ENCODE measurements at places on chromosomes 5 and 9. TPM values are rescaled to one million over a fixed set of nuclear protein-coding genes. Genes with fewer than 3 reads are reported as not detected.

DNA sequence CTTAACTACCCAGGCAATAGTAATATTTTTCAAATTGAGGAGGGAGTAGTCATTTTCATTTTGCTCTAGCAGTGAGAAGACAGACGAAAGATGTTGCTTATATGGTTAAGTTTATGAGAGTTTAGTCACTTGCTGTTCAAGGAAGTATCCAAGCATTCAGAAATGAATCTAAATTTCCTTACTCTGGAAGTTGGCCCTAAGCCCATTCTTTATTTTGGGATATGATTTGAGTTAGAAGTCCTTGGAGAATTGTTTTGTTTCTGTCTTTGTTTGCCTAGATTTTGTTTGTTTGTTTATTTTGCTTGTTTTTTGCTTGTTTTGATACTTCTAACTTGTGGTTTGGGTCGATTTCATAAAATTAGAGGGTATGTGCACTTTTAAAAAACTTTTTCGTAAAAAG, 146.4 kb upstream of the FGF10 start:
- no peaks in the 10 kb centered on the region for H3K4me1 ChIP-seq
- no peaks in the 10 kb centered on the region for H3K36me3 ChIP-seq
- no peak for DNase-seq
- H3K4me3 ChIP-seq: no peak overlapping the region
- H3K27me3 ChIP-seq: no peaks in the 10 kb centered on the region

- peaks cover 55% of the 10 kb centered on the region for H3K36me3 ChIP-seq
- no peak overlapping the region for H3K4me3 ChIP-seq
- no peaks in the 10 kb centered on the region for H3K4me1 ChIP-seq
- DNase-seq: peak; percentile 41
- no peaks in the 10 kb centered on the region for H3K27me3 ChIP-seq
- peak overlapping the region; percentile 78 for H3K27ac ChIP-seq
Measured at GRCh38 chr9:131627648-131628458, 82.5 kb downstream of the PRRT1B start.

- H3K4me1 ChIP-seq: no peaks in the 10 kb centered on the region
- H3K36me3 ChIP-seq: no peaks in the 10 kb centered on the region
- H3K27ac ChIP-seq: no peak overlapping the region
- H3K4me3 ChIP-seq: no peak overlapping the region
- no peak for DNase-seq
Measured at GRCh38 chr9:9804109-9804508, 808.7 kb downstream of the PTPRD start.

- no peaks in the 10 kb centered on the region for H3K4me1 ChIP-seq
- no peak overlapping the region for H3K4me3 ChIP-seq
- DNase-seq: no peak
- H3K27ac ChIP-seq: no peak overlapping the region
- H3K27me3 ChIP-seq: no peaks in the 10 kb centered on the region
Measured at GRCh38 chr9:9615086-9615485, 997.7 kb downstream of the PTPRD start.

DNA sequence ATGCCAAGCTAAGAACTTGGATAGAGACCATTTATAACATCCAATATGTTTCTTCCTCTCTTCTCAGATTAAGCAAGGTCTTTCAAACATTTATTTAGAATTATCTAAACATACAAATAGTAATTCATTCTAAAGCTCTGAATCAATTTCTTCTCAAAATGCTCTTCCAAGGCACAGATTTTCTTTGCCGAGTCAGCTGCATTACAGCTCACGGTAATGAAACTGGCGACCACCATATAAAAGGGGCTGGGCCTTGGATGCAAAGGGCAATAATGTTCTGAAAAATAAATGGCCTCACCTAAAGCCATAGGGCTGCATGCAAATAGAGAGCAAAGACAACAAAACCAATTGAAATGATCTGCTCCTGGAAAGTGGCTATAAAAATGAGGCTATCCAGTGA, 63.8 kb downstream of the MED27 start:
- H3K4me1 ChIP-seq: no peaks in the 10 kb centered on the region
- no peak for DNase-seq
- no peak overlapping the region for H3K27ac ChIP-seq
- peaks cover 3% of the 10 kb centered on the region for H3K36me3 ChIP-seq
- H3K4me3 ChIP-seq: no peak overlapping the region

DNA sequence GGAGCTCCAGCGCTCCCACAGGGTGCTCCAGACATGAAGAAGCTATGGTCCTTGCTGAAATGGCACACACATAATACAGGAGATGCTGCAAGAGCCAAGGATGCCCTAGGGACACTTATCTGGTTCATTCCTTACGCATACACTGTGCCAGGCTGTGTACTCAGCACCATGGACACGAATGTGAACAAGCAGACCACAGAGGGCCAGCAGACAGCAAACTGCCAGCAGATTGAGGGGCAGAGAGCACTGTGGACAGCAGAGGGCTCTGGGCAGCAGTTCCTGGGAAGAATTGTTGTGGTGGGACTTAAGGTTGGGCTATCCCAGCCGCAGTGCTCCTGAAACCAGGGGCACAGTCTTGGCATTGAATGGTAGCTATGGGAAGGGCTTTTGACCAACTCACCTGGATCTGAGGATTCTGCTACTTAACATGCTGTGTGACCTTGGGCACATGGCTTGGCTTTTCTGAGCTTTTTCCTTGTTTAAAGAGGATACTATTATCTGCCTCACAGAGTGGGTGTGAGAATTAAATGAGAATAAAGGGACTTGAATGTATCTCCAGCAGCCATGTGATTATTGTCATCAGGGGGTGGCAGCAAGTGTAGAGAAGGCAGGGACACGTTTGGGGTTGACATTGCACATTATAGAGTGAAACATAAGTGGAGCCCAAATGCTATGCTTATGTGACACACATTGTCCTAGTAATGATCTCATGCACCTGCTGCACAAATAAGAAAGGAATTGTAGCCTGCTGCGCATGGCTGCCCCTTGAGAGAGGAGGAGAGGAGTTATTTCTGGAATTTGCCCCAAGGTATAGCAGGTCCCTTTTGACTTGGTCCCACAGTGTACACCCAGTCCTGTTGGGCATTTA, 30.1 kb downstream of the PPARGC1B start:
- no peak overlapping the region for H3K27ac ChIP-seq
- DNase-seq: no peak
- no peaks in the 10 kb centered on the region for H3K27me3 ChIP-seq
- H3K36me3 ChIP-seq: no peaks in the 10 kb centered on the region
- H3K4me3 ChIP-seq: no peak overlapping the region

The IQGAP2 gene
- 20.7 TPM for total RNA-seq

The C9orf152 gene
- 0.05 TPM for total RNA-seq

The FBN2 gene
- 5.5 TPM for total RNA-seq

The TCF7 gene
- 265 TPM for total RNA-seq

All from thymus (tissue), 14 donors.